ENCODE measurements at places on chromosomes 3 and 15.
A peak's percentile ranks its signal among the peaks of the same experiment; 100 is the strongest.

- DNase-seq, result no peak
Measured at GRCh38 chr3:189794518-189794917, 163.3 kb downstream of the TP63 start.

GRCh38 chr3:129654131-129654530, 47.7 kb upstream of the PLXND1 start:
- peak; percentile 50 for DNase-seq

DNA sequence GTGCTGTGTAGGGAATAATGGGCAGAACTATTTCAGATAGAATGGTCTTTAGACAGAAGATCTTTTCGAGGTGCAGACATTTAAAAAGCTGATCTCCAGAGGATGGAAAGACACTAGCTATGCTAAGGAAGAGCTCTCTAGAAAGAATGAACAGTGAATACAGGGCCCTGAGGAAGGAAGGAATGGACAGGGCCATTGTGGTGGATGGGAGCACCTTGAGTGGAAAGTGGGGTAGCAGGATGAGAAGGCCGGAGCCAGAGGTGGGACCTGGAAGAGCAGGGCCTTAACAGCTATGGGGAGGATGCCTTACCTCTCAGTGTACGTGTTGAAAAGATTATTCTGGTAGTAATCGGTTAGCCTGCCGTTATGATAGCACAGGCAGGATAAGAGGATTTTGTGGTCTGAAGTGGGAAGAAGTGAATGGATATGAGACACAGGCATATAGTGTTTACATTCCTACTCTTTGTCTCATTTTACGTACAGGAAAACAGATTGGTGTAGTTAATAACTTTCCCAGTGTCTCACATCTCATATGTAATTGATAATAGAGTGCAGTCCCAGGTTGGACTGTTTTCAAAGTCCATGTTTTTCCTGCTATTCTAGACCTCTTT, 172.4 kb downstream of the KLHL25 start:
- peak; percentile 67 for DNase-seq

GRCh38 chr3:126340943-126341754, 16.1 kb downstream of the KLF15 start:
- no peak for DNase-seq

GRCh38 chr3:172073262-172073915, 34.0 kb downstream of the FNDC3B start:
- no peak for DNase-seq

GRCh38 chr3:59240666-59241255, 190.9 kb upstream of the CFAP20DC start:
- no peak for DNase-seq

DNA sequence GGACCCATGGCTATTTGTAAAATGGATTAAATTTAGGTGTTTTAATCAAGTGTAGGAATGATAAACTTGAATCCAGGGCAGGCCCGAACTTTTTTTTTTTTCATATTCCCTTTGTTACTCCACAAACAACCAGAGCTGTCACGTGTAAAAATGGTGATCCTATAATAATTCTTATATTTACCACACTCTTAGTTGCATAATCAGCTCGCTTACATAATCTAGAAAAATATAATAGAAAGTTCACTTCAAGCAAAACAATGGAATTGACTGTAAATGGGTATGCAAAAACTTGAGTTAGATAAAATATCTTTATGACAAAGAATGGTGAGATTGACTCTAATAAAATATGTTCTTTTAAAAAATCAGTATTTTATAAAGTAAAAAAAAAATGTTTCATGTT, 2.1 kb upstream of the PAQR9 start:
- no peak for DNase-seq
